ENCODE measurements at places on chromosomes 3 and 15.

- DNase-seq, result no peak
These were observed 92.4 kb upstream of the DAZL start for GRCh38 chr3:16697443-16698147.

- DNase-seq, result no peak
These were observed 156.7 kb downstream of the CACNA1D start for GRCh38 chr3:53650928-53651661.

DNA sequence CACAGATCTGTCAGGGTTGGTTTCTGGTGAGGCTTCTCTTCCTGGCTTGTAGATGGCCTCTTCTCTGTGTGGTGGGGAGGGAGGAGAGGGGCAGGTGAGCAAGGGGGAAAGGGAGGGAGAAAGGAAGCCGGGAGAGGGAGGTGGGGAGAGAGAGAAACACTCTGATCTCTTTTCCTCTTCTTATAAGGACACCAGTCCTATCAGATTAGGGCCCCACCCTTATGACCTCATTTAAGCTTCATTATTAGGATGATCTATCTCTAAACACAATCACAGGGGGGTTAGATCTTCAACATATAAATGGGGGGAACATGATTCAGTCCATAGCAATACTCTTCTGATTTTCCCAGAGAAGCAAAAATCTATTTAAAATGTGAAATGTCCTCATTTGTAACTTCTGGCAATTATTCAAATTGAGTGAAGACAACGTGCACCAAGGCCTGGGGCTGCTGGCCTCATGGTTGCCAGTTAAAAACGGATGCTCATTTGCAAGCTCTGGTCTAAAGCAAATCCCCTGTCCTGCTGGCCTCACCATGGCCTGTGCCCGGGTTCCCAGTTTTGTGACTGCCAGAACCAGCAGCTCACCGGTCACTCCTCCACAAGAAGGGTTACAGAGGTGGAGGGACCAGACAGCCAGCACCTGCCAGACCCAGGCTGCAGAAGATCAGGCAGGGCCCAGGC is 8.3 kb downstream of the POMGNT2 start:
- DNase-seq, result no peak

DNA sequence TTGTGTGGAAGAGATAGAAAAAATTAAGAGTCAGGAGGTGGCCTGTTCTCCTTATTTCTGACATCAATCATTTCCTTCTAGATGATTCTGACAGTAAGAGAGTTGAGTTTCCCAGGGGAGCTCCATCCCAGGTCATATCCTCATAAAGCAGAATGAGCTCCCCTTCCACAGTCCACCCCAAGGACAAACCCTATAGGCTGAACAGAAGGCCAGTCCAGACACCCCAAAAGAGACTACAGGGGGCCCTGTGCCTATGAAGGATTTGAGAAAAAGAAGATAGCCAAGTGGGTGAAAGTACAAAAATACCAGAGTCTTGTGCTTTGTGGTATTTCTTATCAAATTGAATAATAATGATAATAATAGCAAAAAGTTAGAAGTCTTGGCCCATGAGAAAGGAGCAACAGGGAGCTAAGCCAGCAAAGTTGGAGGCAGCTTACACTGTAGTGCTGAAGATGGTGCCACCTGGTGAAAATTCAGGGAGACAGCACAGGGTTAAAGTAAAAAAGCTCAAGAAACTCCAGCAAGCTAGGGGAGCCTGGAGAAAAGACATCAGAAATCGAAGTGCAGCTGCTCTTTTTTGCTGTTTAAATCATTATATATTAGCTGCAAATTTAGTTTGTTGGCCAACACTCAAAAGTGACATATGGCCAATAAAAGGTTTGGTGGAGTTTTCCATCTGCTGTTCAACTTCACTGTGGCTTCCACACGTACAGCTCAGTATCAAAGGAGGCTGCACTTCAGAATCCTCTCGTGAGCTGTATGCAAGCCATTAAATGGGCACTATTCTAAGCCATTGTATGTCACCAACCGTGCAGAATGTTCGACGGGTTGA is 35.8 kb upstream of the SLC24A5 start:
- no peak for DNase-seq

GRCh38 chr3:41650406-41650805 is 311.5 kb downstream of the ULK4 start:
- no peak for DNase-seq

Data from Ammon's horn (tissue), 1 donor.